ENCODE measurements at places on chromosomes 4 and X.

DNA sequence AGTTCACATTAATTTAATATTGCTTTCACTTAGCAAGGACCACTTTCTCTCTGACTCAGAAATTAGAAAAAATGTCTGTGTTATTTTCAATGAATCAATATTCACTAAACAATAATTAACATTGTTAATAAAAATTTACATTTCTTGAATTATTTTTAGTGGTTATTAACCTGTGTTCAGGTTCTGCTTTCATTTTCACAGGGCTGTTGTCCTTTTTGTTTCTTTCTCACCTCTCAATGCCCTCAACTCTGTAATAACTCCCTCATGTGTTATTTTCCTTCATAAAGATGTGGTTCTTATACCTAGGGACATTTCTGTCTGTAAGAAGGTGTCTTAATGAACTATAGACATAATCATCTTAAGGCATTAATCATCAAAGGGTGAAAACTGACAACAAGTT is 43.1 kb upstream of the PRR27 start:
- DNase-seq: no peak

DNA sequence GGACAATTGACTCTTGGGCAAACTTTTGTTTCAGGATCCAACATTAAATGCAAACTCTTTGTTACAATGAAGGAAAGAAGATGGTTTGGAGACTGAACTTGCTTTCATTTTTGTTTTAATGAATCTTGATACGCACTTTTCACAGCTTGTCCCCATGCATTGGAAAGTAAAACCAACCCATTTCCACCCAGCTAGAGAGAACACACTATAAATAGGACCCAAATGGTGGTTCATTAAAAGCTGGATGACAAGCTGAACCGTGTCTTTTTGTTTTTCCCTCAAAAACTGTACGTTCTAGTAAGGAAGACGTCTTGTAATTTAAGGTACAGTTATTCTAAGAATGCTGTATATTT is 95.3 kb upstream of the EGFL6 start:
- no peak for DNase-seq

DNA sequence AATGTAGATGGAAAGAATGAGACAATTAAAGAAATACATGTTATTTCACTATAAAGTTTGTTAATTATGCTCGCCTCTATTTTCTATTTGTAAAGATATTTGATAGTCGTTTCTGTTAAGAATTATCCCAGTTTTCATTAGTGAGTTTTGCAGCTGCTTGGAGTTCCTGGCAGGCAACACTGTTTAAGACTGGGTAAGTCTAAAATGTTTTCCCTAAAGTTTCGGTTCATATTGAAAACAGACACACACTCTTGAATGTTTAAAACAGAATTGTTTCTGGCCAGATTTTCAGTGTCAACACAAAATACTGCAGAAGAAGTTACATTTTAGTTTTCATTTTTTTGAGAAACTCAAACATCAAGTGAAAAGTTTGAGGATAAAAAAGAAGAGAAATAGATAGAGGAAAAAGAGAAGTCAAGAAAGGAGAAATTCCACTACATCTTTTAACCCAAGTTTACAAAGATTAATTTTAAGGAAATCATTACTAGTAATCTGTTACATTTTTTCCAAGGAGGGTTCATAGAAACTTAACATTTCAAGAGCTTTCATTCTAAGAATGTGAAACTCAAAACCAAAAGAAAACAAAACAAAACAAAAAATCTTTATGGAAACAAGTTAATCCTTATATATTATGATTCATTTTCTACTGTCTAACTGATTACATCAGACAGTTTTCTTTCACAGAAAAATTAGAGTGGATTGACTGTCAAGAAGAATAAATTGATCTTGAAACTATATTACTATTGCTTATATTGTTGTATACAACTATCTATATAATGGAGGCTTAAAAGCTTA is 305.5 kb downstream of the FAT4 start:
- no peak for DNase-seq

DNA sequence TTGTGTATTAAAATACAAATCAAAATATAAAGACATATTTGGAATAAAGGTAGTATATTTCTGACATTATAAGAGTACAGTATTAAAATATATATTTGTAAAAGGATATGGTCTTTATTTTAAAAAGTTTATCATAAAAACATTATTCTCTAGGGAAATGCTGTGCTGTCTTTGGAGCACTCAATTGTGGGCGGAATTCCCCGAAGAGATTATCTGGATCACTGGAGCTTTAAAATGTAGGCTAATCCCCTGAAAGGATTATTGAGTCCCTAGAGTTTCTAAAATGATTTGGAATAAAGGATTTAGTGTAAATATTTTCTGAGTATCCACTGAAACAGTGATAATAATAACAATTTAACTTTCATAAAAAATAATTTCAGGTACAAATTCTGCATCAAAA is 1239.4 kb downstream of the TECRL start:
- DNase-seq: no peak

- no peak for DNase-seq
Measured at GRCh38 chr4:112196461-112196860, 35.1 kb upstream of the AP1AR start.

DNA sequence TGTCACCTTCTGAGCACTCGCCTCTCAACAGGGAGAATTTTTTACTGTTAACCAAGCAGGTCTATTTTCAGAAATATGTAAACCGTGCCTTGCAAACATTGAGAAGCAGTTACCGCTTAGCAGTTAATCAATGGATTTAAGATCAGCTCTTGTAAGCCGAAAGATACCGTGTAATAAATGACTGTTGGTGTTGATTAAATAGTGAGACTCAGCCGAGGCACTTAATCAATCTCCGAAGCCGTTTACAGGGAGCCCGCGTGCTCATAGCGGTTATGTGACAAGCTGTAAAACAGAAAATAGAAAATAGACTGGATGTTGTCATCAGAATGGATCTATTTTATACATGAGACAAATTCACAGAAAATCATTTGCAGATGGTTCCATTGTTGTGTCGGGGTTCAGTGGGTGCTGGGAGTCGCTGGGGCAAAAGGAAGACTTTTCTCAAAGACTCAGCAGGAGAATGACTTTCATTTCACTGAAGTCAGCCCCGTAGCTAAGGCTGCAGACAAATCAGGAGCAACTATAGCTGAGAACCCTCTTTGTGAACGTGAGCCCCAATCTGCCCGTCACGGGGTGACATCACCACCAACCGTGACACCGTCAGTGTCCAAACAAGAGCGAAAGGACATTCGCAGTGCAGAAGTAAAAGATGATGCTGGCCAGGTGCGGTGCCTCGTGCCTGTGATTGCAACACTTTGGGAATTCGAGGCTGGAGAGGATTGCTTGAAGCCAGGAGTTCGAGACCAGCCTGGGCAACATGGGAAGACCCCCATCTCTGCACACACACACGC is 275.3 kb downstream of the CRLF2 start:
- no peak for DNase-seq

DNA sequence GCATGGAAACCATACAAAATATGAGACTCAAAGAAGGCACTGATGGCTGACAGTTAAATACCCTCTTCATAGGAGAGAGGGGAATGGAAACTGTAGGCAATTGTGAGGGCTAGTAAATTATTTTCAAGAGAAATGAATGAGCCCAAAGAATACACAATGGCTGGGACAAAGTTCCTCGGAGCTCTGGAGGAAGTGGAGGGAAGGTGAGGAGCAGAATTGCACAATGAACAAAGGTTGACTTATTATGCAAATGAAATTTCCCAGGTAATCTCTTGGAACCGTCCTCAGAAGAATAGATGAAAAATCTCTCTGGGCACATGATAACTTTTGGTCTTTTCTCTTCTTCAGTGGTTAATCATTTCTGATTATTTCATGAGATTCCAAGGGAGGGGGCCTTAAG is 202.6 kb upstream of the VCX start:
- no peak for DNase-seq

DNA sequence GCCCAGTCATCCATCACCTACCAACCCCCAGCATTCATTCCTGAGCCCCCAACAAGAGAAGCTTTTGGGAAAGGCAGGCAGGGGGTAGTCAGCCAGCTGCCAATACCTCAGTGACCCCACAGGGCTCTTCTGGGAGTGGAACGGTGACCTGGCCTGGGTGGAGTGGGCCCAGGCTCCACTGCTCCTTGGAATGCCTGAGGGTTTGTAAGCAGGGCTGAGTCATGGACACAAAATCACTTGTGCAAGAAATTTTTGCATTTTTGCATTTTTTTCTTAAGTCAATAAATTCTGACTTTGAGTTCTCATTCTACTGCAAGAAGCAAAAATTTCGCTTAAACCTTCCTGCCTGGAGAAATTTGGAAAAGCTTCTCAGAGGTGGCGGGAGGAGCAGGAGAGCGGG is 18.5 kb downstream of the SORCS2 start:
- no peak for DNase-seq

DNA sequence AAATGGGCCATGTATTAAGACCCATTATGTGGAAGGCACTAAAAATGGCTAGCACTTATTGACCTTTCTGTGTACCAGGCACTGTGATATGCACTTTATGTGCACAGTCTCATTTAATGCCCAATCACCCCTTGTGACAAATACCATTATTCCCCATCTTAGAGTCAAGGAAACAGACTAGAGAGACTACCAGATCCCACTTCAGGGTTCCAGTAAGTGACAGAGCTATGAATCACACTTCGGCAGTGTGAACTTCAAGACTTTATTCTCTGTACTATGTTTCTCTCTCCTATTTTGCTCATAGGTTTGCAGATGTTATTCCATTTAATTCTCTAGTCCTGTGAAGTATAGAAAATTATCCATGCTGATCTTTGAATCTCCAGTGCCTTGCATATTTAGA is 107.0 kb downstream of the NFKB1 start:
- no peak for DNase-seq

Measured in GM23338 (cell line).